ENCODE measurements at places on chromosomes 1 and 21.

DNA sequence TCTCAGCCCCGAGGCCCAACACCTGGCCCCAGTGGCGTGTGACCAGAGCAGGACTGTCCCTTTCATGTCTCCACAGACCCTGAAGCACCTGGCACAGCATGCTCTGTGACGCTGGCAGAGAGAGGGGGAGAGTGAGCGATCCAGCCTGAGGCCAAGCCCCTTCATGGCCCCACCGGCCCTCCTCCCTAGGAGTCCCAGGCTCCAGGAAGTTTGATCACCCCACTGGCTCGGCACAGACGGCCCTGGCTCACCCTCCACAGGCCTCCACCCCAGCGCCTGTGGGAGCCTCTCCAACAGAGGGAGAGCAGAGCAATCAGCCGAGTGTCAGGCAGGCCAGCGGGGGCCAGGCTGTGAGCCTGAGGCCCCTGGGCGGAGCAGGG lies 11.0 kb downstream of the SH3BGRL3 start:
- no peak for DNase-seq

- no peak for DNase-seq
Measured at GRCh38 chr1:55712148-55712547, 497.0 kb upstream of the USP24 start.

GRCh38 chr1:197017558-197018146 lies 40.3 kb downstream of the CFHR5 start:
- DNase-seq, result no peak

GRCh38 chr1:232999956-233000625 lies 49.7 kb downstream of the NTPCR start:
- no peak for DNase-seq

- peak; percentile 24 for DNase-seq
Measured at GRCh38 chr1:147598621-147599361, 57.5 kb downstream of the BCL9 start.

DNA sequence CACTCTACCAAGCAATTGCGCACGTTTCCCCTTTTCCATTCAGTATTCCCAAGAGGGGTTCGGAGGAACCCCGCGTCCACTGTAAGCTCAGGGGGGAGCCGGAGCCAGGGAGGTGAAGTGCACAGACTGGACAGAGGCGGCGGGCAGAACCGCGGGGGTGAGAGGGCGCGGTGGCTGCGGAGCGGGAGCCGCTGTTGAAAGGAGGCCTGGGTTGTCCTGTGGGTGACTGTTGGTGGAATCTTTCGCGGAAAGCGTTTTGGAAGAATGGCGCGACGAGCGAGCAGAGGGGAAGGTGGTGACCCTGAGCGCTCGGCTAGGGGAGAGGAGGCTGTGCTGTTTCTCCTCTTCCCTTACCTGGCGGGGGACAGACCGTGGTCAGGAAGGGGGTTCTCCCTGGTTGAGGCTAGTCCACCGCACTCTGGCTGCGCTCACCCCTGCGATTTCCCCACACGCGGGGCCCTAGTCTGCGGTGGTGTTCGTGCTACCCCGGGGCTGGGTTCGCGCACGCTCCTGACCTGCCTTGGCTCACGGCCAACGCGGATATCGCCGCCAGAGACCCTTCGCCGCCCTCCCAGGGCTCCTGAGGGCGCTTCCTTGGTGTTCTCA lies 92.8 kb downstream of the PRKAB2 start:
- DNase-seq, result no peak

GRCh38 chr1:98964198-98964597 lies 40.5 kb downstream of the PLPPR5 start:
- no peak for DNase-seq

DNA sequence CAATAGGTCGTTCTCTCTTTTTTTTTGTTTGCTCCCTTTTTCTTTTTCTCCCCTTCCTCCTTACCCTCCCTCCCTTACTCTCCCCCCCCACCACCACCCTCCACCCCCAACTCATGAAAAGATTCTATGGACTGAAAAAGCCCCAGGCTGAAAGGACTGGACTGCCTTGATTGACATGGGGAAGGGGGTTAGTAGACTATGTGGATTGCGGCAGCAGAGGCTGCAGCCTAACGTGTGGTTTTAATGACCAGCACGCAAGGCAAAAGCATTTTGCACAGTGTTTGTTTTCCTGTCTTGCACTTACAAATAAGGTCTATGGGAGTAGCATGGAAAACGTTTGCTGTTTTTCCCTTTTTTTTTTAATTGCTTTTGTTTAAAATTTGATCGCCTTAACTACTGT lies 5.5 kb downstream of the ZBTB18 start:
- no peak for DNase-seq

DNA sequence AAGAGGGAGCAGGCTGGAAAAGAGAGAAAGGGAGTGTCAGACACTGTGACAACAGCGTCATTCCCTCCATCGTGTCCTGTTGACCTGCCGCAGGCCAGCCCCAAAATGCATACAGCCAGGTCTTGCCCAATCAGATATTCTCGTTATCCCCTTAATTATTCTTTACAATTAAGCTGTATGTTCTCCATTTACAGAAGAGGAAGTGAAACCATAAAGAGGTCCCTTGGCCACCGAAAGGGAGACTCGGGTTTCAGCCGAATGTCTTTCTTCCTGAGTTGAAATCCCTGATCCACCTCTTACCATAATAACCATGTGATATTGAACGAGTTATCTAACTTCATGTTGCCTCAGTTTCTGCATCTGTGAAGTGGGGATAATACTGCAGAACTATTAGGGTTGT lies 70.5 kb downstream of the IGSF21 start:
- DNase-seq, result no peak

GRCh38 chr1:42157667-42158066 lies 4.5 kb downstream of the GUCA2B start:
- no peak for DNase-seq

- no peak for DNase-seq
Measured at GRCh38 chr1:21042929-21043605, 133.6 kb downstream of the EIF4G3 start.

DNA sequence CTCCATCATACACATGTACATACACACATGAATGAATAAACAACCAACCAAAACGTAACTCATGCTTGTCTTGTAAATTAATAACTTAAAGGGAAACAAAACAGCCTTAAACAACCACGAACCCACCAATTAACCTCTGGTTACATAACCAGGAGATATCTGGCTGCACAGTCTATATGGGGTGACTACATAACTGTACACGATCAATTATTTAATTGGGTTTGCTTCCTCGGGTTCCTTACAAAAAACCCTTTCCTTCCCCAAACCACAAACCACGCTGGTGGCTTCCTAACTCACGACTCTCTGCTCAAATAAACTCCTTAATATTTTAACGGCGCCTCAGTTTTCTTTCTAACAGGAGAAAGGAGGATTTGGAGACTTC lies 744 bp downstream of the ZNF670 start:
- DNase-seq, result no peak

DNA sequence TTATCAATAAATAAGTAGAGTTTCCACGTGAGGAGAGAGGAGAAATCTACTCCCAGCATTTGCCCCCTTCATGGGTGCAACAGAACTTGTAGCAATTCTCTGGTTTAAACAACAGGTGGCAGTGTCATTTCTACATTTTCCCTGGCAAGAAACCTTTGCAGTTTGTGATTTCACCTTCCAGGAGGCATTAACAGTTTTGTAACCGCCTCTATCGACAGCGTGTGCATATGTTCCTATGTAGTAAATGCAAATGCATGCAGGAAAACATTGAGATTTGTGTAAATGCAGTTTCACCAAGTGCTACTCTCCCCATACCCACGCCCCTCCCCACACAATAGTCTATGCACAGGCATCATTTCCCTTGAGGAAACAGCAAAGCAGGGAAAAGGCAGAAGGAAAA lies 494.7 kb downstream of the SMYD3 start:
- DNase-seq, result no peak

DNA sequence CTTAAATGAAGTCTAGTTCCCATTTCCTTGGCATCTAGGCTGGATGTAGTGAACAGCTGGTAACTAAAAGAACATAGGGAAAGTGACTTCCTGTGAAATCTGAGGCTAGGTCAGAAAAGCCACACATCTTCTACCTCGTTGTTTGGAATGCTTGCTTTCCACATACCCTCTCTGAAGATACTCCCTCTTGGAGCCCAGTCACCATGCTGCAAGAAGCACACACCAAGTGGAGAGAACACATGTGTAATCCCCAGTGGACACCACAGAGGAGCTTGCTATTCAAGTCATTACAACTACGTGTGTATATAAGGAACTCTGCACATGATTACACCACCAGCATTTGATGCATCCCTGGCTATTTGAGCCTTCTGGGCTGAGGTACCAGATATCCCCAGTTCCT lies 125.9 kb downstream of the RGS21 start:
- DNase-seq, result no peak

- no peak for DNase-seq
Measured at GRCh38 chr1:90512441-90512840, 204.7 kb downstream of the BARHL2 start.

DNA sequence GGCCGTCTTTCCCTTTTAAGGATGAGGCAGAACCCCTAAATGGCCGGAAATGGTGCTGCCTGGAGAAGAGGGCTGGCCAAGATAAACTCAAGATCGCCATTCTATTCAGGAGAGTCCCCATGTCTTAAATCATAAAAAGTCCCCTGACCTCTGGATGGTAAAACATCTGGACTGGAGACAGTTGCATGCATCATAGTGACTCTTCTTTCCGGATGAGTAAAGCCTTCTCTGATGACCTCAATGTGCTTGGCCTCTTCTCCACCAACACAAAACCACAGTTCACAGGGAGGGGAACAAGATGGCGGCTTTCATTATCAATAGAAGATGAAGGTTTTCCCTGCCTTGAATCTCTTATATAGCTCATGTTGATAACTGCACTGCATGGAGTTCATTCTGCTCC lies 27.5 kb upstream of the H6PD start:
- DNase-seq, result no peak

DNA sequence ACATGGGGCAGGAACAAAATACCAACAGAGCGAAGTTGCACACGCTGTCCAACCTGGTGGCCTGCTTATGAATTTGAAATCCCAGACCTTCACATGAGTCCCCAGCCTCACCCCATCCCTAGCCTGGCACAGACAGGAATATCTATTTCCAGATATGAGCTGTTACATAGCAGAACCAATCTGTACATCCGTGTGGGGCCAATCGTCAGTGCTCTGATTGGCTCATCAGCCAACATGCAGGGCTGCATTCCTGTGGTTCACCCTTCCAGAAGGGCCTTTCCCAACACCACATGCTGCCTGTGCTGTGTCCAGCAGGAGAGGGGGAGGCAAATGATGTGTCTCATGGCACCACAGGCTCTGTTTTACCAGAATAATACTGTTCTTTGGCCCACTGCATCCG lies 31.3 kb downstream of the CCN1 start:
- DNase-seq, result no peak

GRCh38 chr1:32864375-32865019 lies 6.2 kb downstream of the FNDC5 start:
- no peak for DNase-seq

DNA sequence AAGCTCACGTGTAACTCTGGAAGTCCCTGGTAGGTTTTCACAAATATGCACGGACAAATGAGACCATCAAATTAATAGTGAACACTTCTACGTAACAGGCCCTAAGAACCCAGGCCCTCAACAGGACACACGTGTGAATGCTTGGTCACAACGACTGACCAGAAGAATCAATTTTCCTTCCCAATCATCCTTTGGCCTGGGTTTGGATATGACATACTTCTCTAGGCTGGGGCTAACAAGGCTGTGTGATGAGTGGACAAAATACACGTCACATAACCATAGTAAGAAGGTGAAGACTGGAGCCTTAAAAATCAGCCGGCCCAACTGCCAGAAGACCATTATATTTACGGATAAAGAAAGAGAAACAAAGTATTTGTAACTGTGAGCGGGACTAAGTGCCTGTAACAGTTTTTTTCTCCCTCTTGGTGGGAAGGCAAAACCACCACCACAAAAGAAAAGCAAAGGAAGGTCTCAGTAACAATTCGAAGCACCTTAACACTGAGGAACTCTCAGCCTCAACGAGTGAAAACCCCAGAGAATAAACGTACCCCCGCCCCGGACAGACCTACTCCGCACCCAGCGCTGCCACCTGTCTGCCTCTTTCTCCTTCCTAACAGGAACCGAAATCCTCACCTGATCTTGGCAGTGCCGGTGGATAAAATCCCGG lies 450 bp downstream of the SDE2 start:
- no peak for DNase-seq

GRCh38 chr1:176719447-176719846 lies 256.5 kb downstream of the PAPPA2 start:
- DNase-seq, result no peak

- DNase-seq, result no peak
Measured at GRCh38 chr1:17108786-17109185, 10.5 kb downstream of the PADI2 start.

DNA sequence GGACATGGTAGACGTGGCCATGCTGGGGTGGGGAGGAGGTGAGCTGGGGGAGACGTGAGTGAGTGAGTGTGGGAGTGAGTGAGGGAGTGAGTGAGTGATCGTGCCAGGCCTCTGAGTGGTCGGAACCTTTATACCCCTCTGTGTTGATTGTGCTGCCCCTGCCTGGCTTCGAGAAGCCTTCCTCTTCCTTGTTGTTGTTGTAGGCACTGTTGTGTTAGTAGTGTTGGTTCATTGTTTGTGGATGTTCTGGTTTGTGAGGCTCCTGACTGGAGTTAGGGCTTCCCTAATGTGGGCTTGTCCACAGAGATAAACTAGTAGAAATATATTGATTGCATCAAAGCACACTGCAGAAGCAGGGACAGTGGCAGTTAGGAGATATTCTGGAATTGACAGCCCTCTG lies at the start of gene KRTAP10-3:
KRTAP10-3 (minus strand) TSS at position 101 of the 400 bp plus-strand sequence; CDS start at position 21, 80 bp downstream.
- no peak for DNase-seq

GRCh38 chr1:29803486-29803885 lies 567.2 kb downstream of the PTPRU start:
- no peak for DNase-seq

- no peak for DNase-seq
Measured at GRCh38 chr1:244340396-244340795, 111.3 kb downstream of the ADSS2 start.

Measured in activated CD4-positive, alpha-beta T cell treated with anti-CD3 and anti-CD28 coated beads for 4 hours (primary cell).